ENCODE measurements at places on chromosomes 16 and 17. TPM values are rescaled to one million over a fixed set of nuclear protein-coding genes. Genes with fewer than 3 reads are reported as not detected.
A peak's percentile ranks its signal among the peaks of the same experiment; 100 is the strongest.

Gene SCGB1C2
- not detected for total RNA-seq

GRCh38 chr17:2157675-2158395, 102.9 kb downstream of the HIC1 start:
- DNase-seq: no peak

Gene RPGRIP1L
- 20.6 TPM for total RNA-seq

DNA sequence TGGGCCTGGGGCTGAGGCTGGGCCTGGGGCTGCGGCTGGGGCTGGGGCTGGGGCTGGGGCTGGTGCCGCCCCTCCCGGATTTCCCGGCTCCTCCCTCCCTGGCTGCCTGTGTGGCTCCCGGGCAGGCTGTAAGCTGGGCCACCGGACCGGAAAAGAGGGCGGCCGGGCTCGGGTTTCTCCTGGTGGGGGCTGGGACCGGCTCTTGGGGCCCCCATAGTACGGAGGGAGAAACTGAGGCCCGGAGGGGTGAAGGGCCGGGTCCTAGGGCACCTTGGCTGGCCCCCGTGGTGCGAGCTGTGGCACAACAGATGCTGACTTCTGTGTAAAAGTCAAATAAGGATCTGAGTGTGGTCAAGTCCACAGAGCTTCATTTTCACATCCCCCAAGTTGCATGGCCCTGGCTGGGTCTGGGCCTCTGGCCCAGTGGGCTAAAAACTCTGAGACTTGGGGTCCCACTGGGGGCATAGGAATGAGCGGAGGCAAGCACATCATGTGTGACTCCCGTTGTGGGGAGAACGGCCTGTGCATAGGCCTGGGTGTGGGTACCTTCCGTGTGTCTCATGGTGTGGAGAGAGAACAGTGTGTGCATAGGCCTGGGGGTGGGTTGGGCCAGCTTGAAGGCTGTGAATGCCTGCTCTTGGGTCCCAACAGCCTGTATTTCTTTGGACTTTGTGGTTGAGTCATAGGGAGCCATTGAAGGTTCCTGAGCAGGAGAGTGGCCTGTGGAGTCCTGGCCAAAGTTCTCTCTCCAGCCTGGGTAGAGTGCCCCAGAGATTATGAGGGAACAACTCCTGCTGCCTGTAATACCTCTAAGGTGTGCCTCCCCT, 123.9 kb upstream of the CIBAR2 start:
- DNase-seq: no peak

Gene IL17C
- total RNA-seq: not detected

Gene KRTAP4-3
- total RNA-seq: not detected

DNA sequence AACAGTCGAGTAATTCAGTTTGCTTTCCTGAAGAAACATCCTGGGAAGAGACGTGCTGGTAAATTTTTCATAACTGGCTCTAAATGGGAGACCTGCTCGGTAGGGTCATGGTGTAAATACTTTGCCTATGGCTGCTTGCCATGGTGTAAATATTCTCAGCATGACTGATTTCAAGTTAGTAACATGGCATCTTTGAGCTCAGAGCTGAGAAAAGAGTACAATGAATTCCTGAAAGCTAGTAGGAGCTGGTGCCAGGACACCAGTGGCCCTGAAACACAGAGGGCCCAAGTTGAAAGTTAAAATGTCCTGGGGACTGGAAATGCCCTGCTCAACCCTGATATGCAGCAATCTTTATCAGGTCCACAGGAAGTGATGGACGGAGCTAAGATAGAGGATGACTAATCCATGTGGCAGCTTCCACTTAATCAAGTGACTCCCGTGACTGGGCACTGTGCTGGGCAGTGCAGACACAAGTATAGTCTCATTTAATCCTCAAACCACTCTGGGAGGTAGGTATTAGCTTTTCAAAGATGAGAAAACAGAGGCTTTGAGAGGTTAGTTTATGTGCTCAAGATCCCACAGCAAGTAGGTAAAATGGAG, 130.1 kb upstream of the ADAMTS18 start:
- peak; percentile 22 for DNase-seq

DNA sequence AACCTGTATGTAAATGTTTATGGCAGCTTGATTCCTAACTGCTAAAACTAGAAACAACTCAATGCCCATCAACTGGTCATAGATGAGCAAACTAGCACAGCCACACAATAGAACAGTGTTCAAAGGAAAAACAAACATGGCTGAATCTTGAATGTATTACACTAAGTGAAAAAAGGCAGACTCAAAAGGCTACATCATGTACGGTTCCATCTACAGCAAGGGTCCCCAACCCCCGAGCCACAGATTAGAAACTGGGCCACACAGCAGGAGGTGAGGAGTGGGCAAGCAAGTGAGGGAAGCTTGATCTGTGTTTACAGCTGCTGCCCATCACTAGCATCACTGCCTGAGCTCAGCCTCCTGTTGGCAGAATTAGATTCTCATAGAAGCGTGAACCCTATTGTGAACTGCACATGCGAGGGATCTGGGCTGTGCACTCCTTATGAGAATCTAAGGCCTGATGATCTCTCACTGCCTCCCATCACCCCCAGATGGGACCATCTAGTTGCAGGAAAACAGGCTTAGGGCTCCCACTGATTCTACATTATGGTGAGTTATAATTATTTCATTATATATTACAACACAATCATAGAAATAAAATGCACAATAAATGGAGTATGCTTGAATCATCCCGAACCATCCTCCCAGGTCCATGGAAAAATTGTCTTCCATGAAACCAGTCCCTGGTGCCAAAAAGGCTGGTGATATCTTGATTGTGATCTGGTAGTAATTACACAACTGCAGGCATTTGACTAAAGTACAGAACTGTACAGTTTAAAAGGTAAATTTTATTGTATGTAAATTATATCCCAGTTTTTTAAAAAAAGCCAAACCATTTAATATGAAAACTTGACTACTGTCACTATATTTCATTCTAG, 7.7 kb downstream of the CEP20 start:
- DNase-seq: no peak

Gene AGRP
- not detected for total RNA-seq

GRCh38 chr16:86986809-86987487, 330.2 kb downstream of the C16orf95 start:
- no peak for DNase-seq

Gene CA5A
- total RNA-seq: not detected

Gene LLGL2
- total RNA-seq: 3.9 TPM

GRCh38 chr16:27106305-27106704, 39.6 kb downstream of the C16orf82 start:
- no peak for DNase-seq

Gene CDH16
- total RNA-seq: not detected

Gene ABCA5
- 3.7 TPM for total RNA-seq

DNA sequence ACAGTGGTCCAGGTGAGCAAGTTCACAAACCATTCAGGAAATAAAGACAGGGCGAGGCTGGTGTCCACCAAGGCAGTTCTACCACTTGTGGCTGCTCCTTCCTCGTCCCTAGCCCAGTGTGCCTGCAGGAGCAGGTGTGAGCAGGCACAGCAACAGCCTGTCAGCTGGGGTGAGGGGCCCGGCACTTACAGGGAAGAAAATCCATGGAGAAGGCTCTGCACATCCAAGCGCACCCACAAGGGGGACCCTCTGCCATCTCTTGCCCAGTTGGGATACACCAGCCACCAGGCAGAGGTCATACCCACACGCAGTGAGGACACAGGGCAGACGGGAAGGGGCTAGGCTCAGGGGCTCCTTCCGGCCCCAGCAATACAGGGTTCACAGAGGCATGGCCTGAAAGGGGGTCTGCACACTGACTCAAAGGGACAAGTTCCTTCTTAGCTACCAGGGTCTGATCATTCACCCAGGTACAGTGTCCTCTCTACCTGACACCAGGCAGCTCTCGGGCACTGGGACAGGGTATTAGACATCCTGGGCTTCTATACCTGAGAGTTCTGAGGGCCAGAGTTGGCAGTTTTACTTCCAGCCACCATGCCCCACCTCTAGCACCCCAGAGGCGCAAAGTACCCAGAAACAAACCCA, 27.0 kb downstream of the CDIP1 start:
- peak; percentile 44 for DNase-seq

Gene NPIPB13
- 4.2 TPM for total RNA-seq

Gene CRYBA1
- not detected for total RNA-seq

Gene NTN1
- 0.79 TPM for total RNA-seq

Gene HSD11B2
- total RNA-seq: not detected

DNA sequence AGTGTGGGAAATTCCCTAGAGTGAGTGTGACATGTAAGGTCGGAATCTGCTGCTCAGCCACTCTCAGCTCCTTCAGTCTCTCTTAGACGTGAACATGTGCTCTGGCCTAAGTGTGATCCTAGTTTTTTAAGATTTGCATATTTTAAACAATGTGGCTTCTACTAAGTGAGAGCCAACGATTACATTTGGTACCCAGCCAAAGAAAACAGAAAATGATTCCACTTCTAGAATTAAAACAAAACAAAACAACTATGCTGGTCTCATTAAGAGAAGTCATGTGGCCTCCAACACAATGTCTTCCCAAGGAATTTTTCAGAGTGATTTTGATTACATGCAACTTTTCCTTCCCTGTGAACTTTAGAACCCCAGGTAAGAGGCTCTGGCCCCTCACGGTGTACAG, 10.1 kb downstream of the TMEM238L start:
- DNase-seq: no peak

DNA sequence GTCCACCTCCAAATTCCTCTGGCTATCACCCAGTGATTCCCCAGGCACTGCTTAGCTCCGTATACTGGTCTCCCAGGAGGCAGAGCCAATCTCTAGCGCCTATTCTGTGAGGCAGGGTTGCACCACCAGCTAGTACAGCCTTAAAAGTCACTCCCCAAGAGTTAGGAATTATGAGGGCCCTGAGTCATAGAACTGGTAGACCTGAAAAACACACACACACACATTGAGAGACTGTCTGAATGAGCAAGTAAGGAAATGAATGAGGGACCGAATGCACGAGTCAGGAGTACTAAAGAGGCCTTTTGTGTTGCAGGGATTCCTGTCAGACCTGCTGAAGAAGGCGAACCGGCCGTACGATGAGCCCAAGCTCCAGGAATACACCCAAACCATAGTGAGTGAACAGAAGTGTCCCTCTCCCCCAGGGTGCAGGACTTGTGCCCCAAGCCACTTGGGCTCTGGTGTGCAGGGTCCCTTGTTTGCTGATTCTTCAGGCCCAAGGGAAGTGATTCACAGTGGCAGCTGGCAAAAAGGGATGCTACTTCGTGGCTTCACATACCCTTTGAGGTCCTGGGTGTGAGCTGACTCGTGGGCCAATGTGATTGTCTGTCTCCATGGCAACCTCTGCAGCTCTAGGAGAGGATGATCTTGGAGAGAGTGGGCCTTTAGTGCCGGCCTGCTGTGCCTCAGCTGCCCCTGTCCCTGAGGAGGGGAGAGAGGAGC, 24.7 kb downstream of the CALB2 start:
- no peak for DNase-seq

Gene REXO5
- 16.2 TPM for total RNA-seq

DNA sequence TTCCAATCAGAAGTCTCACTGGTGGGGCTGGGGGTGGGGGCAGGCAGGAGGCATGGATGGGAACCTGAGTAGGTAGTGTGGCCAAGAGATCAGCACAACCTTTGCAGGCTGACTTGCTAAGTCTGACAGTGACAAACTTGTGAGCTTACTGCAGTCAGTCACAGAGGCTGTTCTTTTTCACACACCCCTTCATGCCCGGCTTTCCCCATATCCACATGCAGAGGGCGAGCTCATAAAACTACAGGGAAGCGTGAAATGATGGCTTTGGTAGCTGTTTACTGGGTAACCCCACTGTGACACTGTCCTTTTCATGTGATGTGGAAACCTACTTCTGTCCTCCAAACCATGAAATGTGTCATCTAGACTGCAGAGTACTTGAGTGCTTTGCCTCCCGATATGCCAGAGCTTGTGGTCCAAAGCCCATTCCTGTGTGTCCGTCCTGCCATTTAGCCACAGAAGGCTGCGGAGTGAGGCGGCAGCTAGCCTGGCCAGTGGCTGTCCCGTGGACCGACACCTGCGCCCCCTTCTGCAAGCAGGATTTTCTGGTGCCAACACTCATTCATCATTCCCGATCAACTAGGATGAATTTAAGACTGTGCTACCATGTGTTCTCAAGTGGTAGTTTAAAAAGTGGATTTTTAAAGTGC, 9.8 kb downstream of the GEMIN4 start:
- no peak for DNase-seq

Gene OR2C1
- total RNA-seq: not detected

- DNase-seq: no peak
Observed at GRCh38 chr17:2611627-2612026, 18.2 kb downstream of the PAFAH1B1 start.

DNA sequence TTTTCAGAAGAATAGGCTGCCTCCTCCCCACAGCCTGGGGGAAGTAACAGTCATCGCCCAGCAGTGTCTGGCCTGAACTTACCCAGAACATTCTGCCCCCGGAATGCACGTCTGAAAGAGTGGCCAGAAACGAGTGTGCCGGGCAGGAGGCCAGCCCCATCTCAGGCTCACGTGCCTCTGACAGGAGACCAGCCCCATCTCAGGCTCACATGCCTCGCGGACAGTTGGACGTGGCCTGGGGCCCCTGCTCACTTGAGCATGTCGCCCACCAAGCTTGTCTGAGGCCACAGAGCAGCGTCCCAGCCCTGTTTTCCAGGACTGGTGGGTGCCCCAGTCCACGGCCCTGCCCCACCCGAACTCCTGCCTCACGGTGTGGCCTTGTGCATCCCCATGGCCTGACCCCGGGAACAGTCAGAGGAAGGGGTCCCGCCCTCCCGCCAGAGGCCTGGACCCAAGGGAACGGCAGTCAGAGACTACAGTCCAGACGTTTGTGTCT, 16.3 kb upstream of the CDH15 start:
- peak; percentile 29 for DNase-seq

DNA sequence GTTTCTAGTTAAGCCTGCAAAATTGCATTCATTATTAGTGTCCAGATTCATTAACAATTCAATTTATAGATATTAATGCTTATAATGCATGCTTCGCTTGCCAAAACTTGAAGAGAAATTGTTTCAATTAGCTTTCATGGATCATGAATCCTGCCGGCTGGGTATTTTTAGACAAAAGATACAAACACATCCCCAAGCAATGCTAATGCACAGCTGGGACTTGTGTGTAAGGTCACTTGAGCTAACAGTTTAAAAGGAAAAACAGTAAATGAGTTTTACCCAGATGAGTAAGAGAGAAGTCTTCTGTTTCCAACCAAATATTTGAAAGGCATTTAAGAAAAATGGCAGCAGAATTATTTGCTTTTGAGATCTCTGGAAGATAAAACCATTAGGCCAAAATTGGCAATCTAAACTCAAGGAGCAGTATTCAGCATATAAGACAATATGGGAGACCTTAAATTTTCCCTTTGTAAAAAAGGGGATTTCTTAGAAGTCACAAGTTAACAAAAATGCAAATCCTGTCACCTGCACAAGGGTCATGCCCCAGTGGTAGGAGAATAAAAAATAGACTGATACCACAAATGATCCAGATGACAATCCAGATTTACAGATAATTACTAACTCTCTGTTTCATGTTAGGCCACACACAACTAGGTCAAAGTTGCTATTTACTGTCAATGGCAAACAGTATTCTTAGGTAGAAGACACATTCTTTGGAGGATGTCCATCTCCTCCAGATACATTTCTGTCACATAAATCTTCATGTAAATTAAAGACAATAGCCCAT, 418.4 kb upstream of the PMFBP1 start:
- DNase-seq: no peak

DNA sequence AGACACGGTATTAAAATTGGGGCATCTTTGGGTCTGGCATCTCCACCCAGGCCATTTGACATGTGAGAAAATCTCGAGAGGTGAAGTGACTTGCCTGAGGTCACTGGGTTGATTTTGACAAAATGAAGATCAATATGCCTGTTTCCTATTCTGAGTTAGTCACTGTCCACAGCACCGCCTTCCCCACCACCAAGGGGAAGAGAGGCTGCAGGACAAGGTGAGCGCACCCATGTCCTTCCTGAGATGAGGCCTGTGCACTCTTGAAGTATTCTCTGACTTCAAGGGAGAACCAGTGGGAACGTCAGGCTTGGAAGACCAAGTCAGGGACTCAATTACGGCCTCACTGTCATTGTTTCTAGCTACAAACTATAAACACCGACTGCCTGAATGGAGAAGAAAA, 49.9 kb upstream of the WSB1 start:
- no peak for DNase-seq
